Vagina (tissue), 2 donors: ENCODE measurements at places on chromosomes 4 and X.

DNA sequence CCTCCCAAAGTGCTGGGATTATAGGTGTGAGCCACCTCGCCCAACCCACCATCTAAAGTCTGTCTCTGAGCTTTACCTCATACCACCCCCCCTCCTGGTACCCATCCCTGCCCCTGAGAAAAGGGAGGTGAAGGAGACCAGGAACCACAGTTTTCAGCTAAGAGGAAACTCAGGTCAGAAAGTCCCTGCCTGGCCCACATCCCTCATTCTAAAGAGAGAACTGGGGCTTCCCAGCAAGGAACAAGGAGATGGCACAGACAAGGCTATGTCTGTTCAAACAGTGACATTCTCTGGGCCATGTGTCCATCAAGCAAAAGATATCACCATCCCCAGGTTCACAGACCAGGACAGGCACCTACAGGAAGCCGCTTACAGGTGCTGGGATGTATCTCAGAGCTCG is 15.8 kb upstream of the CSF2RA start:
- DNase-seq: no peak

- no peak for DNase-seq
Observed at GRCh38 chr4:152815078-152815477, 35.3 kb downstream of the ARFIP1 start.

- DNase-seq: no peak
Observed at GRCh38 chrX:39484159-39485068, 613.3 kb downstream of the BCOR start.

DNA sequence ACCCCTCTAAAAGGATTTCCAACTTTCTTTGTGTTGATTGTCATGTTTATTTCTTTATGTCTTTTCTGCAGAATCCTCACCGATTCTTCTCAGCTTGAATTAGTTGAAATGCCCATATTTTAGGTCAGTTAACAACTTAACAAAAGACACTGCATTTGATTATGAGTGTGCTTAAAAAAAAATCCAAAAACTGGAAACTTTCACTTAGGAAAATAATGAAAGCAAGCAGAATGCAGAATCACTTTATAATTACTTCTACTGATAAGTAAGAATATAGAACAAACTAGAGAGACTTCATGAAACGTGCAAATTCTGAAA is 111.0 kb upstream of the PTPN13 start:
- DNase-seq: no peak

DNA sequence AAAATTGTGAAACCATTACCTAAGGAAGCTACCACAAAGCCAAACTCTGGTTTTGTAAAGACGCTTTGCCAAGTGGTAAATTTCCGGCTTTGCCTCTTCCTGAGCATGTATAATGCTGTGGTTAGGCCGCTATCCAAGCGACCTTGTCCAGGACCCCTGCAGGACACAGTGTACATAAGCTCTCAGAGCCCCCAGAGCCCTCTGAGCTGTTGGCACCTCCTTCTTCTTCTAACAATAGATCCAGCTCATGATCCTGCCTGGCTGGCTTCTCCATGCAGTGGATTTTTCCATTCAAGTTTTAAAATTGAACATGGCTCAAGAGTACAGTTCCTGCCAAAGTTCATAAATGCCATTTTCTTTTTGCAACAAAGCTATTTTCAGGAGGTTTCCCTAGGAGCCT is 326.7 kb downstream of the MAPK10 start:
- DNase-seq: peak; percentile 89

GRCh38 chrX:36913551-36913950 is 94.6 kb upstream of the FAM47C start:
- DNase-seq: no peak

- DNase-seq: no peak
Observed at GRCh38 chr4:151548708-151549107, 139.7 kb downstream of the FHIP1A start.

GRCh38 chrX:154126101-154126500 is 17.9 kb upstream of the OPN1LW start:
- DNase-seq: no peak

GRCh38 chr4:47915378-47915777 is 995 bp upstream of the NFXL1 start:
- no peak for DNase-seq

DNA sequence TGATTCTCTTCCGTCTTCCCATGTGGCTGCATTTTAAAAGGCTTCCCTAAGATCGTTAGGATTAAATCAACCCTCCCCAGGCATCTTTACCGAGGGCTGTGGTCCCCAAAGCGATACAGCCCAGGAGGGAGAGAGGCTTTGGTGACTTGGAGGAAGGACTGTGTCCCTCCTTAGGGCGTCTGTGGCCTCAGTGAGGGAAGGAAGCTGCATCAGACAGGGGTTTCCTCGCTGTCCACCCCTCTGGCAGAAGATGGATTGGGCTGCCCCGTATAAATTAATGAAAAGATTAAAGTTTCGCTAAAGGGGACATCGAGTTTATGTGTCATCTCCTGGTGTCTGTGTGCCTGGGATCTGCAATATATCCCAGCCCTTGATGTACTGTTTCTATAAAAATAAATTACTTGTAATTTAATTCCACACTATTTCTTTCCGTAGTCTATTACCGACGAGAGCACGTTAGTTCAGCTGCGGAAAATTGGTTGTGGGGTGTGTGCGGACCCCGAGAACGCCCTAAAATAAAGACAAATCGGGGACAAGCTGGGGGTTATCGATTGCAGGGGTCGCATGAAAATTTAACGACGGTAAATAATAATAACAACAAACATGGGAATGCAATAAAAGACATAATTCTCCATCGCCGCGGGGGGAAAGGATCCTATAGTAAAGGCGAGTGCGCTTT is 6.5 kb downstream of the SHOX start:
- DNase-seq: no peak

- DNase-seq: peak; percentile 90
Observed at GRCh38 chrX:30620980-30621618, 32.1 kb upstream of the GK start.

DNA sequence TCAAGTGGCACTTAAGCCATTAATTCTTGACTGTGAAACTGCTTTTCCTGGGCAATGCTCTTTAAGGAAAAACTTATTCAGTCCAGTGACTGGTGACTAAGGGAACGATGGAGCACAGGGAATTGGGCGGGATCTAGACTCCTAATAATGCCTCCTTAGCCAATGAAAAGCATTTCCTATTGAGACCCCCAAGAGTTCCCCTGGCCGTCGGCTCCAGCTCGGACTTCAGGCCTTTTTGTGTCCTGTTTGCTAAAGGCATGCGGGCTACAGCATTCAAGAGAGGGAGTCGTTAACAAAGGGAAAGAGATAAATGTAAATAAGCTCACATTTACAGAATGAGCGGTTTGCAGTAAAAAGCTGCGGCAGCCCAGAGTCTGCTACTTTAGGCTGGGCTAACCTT is at the start of gene LPAR4:
Gene LPAR4, plus strand, starts transcription at position 232 of the 400 bp plus-strand sequence. CDS start 7,150 bp downstream, outside the sequence.
- DNase-seq: no peak

DNA sequence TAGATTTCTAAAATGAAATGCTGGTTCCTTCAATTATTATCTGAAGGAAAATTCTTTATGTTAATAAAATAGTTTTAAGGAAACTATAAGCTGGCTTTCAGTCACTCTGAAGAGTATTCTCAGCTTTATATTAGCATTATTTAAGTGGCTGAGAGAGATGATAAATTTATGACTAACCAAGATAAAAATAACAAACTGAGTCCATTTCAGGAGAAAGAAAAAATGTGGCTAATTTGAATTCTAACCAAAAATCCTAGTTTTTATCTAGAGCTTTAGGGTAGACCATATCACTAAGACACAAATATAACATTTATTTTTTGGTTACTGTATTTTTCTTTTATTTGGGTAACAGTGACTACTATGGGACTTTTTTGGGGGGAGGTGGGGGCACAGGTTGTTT is 59.4 kb upstream of the NAP1L5 start:
- DNase-seq: no peak

DNA sequence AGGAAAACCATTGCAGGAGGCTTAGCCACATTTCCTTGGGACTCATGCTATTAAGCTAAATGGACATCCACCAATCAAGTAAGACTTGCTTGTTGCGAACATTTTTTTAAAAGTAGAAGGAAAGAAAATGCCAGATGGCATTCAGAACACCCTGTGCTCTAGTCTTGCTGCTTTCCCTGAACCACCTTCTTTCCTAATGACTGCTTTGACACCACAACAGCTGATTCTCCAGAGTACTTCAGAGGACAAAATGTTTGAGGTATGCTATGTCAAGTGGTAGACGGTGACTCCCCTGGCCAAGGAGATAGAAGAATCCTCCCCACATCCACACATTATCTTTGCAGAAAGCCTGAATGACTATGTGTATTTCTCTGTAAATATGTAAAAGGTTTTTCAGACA is 65.4 kb downstream of the ANK2 start:
- no peak for DNase-seq

DNA sequence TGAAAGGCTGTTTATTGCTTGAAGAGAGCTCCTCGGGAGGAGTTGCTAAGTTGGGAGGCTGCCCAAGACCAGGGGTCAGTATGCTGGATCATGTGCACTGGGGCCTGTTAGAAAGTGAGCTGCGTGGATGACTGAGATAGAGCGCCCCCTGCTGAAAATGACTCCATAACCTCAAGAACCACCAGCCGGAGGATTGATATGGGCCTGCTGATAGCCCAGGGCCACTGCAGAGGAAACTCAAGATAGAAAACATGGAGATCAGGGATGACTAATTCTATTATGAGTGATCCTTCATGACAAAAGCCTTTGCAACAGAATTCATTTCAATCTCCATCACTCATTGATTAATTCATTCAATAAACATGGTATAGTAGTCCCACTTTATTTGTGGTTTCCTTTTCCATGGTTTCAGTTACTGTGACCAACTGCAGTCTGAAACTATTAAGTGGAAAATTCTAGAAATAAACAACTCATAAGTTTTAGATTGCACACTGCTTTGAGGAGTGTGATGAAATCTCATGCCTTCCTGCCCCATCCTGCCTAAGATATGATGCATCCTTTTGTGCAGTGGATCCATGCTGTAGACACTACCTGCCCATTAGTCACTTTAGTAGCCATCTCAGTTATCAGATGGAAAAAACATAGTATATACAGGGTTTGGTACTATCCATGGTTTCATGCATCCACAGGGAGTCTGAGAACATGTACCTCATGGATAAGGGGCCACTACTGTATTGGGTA is 126.7 kb upstream of the MBNL3 start:
- no peak for DNase-seq

DNA sequence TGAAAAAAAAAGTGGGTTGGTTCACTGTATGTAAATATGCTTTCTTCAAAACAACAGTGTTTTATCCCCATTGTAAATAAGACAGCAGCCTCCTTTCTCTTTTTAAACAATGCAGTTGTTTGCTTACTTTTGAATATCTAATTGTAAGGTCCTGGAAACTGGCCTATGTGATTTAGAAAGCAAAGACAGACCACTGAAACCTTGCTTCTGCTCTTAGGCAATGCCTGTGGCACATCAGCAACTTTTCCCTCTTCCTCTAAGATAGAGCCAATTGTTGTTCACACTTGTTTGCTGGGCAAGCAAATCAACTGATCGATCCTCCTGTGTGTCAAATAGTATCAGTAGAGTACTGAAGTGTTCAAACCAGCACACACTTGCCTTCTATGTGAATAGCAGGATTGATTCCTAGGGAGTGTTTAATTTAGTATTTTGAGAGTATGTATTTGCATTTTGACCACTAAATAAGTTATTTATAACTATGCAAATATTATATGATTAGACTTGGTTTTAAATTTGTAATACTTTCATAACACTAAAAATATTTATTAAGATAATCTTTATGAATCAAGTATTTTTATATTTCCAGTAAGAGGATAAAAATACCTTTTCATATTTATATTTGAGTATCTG is 55.4 kb upstream of the GRPR start:
- no peak for DNase-seq

GRCh38 chr4:4880492-4880891 is 21.0 kb downstream of the MSX1 start:
- DNase-seq: no peak

- no peak for DNase-seq
Observed at GRCh38 chrX:13759152-13759718, 24.7 kb downstream of the OFD1 start.

- no peak for DNase-seq
Observed at GRCh38 chr4:108466936-108467902, 153.2 kb upstream of the RPL34 start.

DNA sequence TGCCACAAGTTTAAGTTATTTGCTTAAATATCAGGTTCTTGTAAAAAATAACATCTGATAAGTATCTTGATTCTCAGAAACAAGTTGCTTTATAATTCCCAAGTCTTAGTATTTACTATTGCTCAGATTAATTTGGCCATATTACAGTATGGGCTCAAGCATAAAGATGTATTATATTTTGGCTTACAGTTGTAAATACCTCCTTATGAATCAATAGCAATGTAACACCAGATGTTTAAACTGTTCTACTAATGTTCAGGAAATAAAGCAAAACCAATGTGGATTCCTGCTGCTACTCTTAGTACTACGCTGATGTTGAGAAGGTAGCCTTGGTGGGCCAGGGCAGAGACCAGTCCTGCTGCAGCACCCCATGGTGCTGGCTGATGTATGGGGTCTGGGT is 102.7 kb downstream of the MGST2 start:
- no peak for DNase-seq

DNA sequence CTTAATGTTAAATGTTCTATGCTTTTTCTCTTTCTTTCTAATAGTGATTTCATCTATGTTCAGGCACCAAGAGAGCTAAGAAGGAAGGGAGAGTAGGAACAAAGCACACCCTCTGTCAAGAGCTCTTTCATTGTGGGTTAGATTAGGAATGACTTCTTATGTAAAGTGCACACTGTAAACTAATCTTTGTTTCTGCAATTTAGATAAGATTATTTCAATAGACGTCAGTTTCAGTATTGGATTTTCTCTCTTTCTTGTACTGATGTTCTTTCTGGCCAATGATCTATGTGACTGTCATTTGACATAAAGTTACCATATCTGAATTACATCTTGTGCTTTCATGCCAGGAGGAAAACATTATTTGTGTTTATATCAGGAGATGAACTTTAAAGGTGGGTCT is 48.2 kb downstream of the ATOH1 start:
- no peak for DNase-seq

DNA sequence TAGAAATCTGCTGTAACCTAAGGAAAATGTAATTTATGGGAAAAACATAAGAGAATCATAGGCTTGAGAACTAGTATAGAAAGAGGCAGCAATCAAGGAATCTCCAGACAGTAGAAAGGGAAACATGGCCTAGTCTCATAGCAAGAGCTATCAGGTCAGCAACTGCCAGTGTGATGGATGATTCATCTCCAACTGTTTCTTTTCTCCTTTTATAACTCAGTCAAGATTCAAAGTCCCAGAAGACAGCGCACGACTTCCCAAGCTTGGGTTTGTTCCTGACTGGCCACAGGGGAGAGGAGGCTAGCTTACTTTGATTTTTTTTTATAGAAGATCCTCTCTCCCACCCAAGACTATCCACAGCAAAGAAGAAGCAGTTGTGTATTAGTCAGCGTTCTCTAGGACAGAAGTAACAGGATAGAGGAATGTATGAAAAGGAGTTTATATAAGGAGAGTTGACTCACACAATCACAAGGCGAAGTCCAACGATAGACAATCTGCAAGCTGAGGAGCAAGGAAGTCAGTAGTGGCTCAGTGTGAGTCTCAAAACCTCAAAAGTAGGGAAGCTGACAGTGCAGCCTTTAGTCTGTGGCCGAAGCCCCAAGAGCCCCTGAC is 181.5 kb downstream of the GC start:
- no peak for DNase-seq
